NCI-H1105 (cell line): ENCODE measurements at places on chromosomes 5 and 9.
A peak's percentile ranks its signal among the peaks of the same experiment; 100 is the strongest.

DNA sequence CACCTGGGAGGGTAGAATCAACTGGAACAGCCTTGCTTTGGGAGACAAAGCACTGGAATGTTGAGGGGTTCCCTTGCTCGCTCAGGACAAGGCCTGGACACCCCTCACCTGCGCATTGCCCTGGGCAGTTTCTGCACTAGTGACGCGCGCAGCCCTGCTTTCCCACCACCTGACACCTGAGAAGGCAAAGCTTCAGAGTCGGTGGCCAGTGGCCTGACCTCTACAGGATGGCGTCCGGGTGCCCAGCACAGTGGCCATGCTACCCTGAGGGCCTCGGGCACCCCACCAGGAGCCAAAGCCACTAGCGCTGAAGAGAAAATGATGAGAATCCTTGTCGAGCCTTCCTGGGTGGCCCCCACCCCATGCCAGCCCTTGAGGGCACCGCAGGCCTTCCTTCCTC lies 161.3 kb downstream of the OLFM1 start:
- no peak for DNase-seq

- no peak for DNase-seq
These were observed 187.7 kb downstream of the OLFM1 start for GRCh38 chr9:135275163-135275562.

GRCh38 chr5:147547730-147548129 lies 37.9 kb upstream of the DPYSL3 start:
- no peak for DNase-seq

- no peak for DNase-seq
These were observed 1.2 kb downstream of the TNFSF8 start for GRCh38 chr9:114929201-114929600.

GRCh38 chr5:135514116-135514515 lies 21.6 kb downstream of the NEUROG1 start:
- DNase-seq: no peak

DNA sequence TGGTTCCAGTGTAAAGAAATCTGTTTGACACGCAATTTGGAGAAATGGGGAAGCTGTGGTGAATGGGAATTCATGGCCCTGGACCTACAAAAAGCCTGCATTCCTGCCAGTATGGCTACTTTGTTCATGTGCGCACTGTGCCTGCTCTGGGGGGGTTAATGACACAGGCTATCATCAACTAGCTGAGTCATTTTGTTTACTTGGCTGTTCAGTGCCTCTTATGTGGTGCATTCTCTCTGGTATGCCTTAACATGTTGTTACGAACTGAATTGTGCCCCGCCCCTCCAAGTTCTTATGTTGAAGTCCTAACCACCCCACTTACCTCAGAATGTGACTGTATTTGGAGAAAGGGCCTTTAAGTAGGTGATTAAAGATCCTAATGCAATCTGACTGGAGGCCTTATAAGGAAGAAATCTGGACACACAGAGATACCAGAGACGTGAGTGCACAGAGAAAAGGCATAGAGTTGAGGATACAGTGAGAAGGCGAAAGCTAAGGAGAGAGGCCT lies 20.4 kb upstream of the UBAP1 start:
- no peak for DNase-seq

DNA sequence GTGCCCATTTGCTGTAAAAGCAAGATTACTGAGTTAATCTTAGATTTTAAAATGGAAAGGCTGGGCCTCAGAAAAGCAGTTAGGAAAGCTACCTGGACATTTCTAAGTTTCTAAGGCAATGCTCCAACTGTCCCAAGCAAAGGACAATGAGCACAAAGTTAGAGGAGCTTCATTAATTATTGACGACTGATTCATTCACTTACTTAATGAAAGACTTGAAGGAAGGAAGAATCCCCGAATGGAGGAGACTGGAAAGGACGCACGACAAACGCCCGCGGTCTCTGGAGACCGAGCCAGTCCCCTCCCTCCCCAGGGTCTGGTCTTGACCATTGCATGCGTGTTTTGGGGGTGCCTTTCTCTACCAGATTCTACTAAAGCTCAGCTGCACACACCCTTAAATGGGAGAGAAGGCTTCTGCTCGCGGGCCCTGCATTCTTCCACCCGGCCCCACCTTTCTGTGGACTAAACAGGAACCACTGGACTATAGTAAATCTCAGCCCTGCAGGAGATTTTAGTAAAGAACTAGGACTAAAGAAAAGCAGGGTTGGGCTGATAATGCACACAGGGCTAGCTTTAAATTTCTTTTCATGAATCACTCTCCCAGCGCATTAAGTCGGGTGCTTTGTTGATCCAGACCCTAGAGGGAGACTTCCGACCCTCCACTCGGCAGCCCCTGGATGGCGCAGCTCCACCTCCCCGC lies 44.8 kb downstream of the CTSL start:
- DNase-seq: no peak

- no peak for DNase-seq
These were observed 15.2 kb upstream of the SELENOP start for GRCh38 chr5:42826757-42827515.

DNA sequence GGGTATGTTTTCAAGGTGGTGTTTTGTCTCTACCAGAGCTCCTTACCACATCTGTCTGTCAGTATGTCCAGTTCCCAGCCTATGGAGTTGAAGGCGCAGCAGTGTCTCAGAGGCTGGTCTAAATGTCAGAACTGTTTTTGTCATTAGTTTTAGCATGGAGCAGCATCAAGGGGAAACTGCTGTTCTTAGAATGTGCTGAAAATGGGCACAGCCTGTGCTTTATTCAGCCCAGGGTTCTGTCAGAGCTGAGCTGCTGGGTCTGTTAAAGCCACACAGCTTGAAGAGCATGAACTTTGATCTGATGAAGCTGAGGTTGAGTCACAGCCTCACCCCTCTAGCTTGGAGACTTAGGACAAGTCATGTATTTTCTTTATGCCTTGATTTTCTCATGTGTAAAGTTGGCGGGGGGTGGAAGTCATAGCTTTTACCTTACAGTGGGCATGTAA lies 71.9 kb downstream of the RALGPS1 start:
- no peak for DNase-seq

GRCh38 chr5:144812763-144813162 lies 642.1 kb downstream of the KCTD16 start:
- DNase-seq: no peak

DNA sequence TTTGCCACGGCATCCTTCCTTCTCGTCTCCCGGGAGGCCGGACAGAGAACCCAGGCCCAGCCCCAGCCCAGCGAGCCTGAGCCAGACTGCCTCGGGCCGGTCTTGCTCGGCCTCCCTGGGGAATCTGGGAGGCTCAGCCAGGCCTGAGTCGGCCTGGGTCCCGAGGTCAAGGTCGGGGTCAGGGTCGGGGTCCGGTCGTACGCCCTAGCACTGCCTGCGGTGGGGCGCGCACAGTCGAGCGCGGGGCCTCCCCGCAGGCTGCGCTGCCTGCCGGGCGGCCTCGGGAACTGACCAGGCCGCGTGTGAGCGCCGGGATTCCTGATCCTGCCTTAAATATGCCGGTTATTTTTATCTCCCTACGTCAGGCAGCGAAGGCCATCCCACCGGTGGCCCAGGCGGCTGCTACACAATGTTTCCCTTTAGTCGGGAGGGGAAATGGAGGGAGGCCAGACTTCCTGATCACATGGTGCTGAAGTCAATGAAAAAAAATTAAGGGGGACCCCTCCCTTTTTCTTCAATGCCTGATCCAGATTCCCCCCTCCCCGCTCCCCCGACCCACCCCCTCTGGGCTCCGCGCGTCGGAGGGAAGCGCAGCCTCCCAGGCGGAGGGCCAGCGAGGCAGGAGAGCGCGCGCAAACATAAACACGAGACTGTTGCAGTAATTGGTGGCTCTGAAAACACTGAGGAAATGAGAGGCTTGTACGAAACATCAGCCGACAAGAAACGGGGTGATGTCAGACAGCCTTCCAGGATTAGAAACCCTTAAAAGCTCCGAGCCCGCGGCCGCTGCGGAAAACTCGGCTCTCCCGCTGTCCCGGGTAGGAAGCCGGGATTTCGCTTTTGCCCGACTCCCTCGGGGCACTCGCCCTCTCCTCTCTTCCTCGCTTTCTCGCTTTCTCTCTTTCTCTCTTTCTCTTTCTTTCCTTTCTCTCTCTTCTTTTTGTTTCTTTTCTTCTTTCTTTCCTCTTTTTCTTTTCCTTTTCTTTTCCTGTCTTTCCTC lies 148.2 kb upstream of the KLF4 start:
- no peak for DNase-seq

DNA sequence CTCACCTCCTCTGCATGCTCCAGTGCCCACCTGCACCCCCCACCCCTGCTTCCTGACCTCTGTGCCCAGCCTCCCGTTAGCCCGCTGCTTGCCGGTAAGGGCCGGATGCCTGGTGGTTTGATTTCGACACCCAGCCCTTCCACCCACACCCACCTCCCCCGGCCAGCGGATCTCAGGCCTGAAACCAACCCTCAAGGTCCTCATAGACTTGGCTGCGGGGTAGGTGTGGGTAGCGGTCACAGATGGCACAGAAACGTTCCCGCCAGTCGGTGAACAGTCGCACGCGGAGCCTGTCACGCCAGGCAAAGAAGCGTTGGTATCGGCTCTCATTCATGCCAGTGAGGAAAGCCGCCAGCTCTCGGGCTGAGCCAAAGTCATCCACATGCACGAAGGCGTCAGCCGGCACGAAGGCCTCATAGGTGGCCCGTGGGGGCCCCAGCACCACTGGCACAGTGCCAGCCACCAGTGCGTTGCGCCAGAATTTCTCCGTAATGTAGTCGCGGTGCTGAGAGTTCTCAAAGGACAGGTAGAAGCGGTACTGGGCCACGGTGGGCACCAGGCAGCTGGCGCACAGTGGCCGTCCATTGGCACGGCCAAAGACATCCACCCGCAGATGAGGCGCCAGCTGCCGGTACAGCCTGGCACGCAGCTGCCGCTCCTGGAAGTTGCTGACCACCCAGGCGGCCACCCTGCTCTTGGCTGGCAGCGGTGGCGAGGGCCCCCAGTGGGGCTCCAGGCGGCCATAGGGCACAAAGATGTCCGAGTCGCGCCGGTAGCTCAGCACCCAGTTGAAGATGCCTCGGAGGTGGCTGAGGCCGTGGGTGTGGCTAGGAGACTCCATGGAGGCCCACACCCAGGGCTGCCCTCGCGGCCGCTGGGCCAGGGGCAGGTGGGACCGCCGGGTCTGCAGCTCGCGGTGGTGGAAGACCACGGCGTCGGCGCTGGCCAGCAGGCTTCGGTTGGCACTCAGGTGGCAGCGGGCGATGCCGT lies 1.1 kb downstream of the FUT7 start:
- DNase-seq: no peak

DNA sequence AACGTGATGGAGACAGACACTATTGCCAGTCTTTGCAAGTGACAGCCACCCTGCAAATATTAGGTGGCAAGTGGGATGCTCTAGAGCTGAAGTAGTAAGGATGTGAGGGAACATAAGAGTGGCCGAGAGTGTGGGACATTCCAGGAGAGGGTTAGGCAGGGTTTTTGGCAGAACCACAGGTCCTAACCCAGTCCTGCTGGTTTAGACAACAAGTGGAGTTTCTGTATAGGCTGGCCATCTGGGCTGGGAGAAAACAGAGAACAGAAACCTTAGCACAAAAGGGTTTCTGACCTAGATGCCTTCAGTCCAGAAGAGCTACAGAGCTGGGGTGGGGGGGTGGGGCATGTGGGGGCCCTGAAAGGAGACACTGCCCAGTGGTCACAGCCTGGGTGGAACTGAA lies 107.4 kb downstream of the TMEM174 start:
- no peak for DNase-seq

DNA sequence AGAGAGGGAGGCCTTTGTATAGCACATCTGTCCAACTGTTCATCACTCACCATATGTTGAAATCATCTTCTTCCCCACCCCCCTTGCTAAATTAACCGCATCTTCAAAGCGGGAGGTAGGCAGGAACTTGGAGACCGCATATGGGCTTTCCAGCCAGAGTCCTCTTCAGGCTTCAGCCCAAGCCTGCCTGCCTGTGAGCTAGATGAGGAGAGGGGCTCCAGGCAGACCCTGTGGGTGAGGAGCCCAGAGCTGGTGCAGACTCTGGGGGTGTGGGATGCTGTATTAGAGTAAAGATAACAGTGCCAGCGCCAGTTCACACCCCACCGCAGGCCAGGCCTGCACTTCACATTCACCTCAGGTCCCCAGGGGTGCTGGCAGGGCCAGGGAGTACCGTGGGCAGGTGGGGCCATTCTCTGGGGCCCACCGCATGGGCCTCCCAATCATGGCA lies 16.2 kb downstream of the PRRC2B start:
- no peak for DNase-seq

- no peak for DNase-seq
These were observed 225.9 kb downstream of the RFX3 start for GRCh38 chr9:3299872-3300271.

GRCh38 chr5:57174128-57174889 lies 450 bp downstream of the GPBP1 start:
- DNase-seq: no peak

- peak; percentile 4 for DNase-seq
These were observed 113.2 kb downstream of the JAKMIP2 start for GRCh38 chr5:147669169-147669869.

GRCh38 chr5:83199126-83199525 lies 121.8 kb downstream of the XRCC4 start:
- DNase-seq: no peak

- DNase-seq: no peak
These were observed 63.8 kb downstream of the ANKRD55 start for GRCh38 chr5:56169281-56169680.

- no peak for DNase-seq
These were observed 227.6 kb downstream of the SAXO1 start for GRCh38 chr9:18805386-18805785.

DNA sequence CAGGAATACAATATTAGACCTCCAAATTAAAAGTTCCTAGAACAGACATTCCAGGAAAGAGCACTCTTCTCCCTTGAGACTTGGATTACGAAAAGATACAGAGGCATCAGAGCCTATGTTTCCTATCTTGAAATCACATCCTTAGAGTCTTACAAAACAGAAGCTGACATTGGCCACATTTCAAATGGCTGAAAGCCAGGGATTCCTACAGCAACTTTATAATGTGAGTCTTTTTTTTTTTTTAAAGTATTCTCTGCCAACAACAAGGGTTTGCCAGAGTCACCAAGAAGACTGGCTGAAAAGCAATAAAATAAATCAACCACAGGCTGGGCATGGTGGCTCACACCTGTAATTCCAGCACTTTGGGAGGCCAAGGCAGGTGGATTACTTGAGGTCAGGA lies 63.1 kb downstream of the TRPM6 start:
- DNase-seq: no peak
